ENCODE measurements at places on chromosomes 2 and 18.

- DNase-seq, result peak; percentile 17
These were observed 2.5 kb upstream of the EGR4 start for GRCh38 chr2:73295751-73296400.

- no peak for DNase-seq
These were observed 11.0 kb downstream of the IL18R1 start for GRCh38 chr2:102366406-102367112.

DNA sequence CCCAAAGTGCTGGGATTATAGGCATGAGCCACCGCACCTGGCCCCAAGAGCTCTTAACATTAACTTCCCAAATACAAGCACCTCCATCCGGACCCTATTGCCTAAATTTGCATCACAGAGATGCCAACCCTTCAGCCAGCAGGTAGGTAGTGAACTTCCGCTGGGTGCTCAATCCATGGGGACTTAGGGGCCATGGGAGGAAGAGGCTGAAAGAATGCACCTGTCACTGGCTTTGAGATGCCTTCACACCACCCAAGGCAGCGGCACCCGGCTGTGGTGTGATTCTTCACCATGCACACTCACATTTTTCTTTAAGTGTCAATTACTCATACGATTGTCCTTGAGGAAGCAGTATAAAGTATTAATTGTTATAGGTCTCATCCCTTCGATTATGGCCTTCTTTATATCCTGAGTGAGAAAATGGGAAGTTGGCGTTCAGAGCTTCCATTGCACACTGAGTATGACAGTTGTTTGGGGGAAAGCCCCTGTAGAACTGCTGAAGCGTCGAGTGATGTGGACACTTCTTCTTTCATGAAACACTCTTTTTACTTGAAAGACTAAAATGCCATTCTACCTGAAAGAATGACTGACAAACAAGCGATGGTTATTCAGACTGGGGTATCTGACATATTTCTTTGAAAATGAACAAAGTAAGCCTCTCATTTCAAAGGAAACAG lies 51.8 kb upstream of the BIN1 start:
- peak; percentile 88 for DNase-seq

DNA sequence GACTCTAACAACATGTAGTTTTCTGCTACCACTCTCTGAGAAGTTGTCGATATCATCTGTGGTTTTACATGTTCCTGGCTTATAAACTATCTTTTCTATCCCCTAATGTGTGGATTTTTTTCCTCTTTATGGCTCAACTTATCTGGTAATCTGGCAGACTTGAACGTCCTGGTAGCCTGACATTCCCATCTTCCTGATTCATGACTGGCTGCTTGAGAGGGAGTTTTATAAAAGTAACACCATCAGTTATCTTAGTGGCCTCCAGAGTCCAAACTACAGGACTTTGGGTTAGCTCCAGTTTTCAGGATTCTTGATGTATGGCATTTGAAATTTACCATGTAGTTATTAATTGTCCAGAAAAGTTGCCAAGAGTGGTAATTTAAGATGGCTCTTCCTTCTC lies 174.0 kb upstream of the GULP1 start:
- DNase-seq, result no peak

- DNase-seq, result no peak
These were observed 16.3 kb upstream of the RMND5A start for GRCh38 chr2:86703704-86704361.

GRCh38 chr2:144162652-144163051 lies 357.3 kb downstream of the ZEB2 start:
- DNase-seq, result no peak

DNA sequence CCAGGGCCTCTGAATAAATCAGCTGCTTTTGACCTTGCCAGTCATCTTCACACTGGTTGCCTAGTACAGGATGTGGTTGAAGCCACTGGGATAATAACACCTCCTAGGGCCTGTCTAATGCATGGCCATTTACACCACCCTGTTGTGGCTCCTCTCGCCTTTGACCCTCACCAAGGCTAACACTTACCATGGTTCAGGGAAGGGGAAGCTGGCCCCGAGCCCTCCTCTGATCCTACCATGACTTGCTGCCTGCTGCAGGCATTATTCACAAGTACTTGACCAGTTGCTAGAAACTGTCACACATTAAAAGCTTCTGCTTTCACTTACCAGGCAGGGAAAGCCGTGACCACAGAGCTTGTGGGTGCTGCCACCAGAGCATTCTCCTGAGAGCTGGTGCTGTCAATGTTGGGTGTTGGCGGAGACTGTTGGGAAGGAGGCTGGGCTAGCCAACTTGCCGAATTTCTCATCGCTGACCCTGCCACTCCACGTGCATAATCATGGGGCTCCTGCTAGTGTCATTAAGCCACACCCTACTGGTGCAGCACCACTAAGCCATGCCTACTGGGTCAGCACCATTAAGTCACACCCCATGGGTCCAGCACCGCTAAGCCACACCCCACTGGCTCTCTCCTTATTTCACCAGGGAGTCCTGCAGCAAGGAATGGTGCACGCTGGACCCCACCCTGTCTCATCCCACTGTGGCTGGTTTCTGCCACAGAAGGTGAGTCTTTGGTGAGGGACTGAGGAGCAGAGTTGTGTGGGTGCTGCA lies 47.0 kb upstream of the TTC39C start:
- peak; percentile 81 for DNase-seq

- DNase-seq, result no peak
These were observed 72.3 kb upstream of the CPO start for GRCh38 chr2:206867006-206867405.

DNA sequence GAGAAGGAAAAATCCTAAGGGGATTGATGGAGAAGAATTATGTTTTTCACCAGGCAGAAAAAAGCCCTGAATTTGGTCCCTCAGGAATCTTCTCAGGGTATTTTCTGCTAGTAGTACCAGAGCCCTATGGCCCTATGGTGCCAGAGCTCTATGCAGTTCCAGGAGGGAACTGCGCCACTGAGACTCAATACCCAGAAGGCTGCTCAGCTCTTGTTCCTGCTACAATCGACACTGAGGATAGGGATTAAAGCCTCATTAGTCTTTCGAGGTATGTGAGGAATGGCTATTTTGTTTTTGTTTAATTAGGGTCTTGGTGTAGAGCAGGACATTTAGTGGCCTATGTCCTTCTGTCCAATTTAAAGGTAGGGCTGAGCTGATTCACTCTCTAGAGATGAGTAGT lies 21.7 kb upstream of the PPP3R1 start:
- no peak for DNase-seq

GRCh38 chr2:164000176-164000575 lies 264.4 kb upstream of the FIGN start:
- DNase-seq, result no peak

DNA sequence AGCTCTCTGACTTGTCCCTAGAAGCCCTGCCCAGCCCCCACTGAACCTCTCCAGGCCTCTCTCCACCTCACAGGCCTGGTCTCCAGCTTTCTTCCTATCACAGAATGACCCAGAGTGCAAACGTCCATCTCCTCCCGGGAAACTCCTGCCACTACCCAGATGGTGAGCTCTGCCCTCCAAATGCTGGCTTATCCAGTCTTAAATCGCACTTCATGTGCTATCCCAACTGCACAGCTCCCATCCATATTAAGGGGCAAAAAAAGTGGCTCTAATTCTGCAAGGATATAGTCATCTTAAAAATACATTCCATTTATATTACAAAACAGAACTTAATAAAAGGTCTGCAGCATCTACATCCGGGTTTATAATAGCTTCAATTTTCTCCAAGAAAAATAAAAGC lies 70.8 kb upstream of the CDC42EP3 start:
- DNase-seq, result no peak

Data from suppressor macrophage treated with lipopolysaccharide for 1 hour (primary cell).